ENCODE measurements at places on chromosomes 5 and 9. TPM values are rescaled to one million over a fixed set of nuclear protein-coding genes. Genes with fewer than 3 reads are reported as not detected.

- no peak for DNase-seq
Observed at GRCh38 chr9:125821078-125821477, 73.9 kb downstream of the PBX3 start.

GRCh38 chr9:107650995-107651394 is 161.4 kb upstream of the KLF4 start:
- DNase-seq: no peak

- DNase-seq: no peak
Observed at GRCh38 chr5:54638106-54638505, 120.5 kb downstream of the SNX18 start.

DNA sequence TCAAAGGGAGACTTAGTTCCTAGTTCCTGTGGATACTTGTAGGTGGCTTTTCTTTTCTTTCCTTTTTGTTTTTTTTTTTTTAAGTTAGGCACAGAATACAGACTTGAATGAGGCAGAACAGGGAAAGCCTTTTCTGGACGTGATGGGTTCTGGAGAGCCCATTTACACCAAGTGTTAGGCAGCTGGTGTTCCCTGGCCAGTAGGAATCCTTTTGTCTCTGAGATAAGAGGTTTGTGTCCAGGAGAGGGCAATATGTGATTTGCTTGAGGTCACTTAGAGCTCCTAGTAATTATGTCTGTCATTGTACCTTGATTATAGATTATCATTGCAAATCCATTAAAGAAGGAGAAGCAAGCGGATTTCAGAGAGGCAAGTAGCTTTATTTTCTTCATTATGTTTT is 9.1 kb downstream of the MEGF10 start:
- no peak for DNase-seq

- DNase-seq: peak; percentile 86
Observed at GRCh38 chr5:150904479-150905311, at the start of gene ZNF300. Gene ZNF300, minus strand, starts transcription at chr5:150904980. Its CDS starts 1,825 bp downstream, at chr5:150903155.

- no peak for DNase-seq
Observed at GRCh38 chr9:84821431-84821830, 151.9 kb downstream of the NTRK2 start.

DNA sequence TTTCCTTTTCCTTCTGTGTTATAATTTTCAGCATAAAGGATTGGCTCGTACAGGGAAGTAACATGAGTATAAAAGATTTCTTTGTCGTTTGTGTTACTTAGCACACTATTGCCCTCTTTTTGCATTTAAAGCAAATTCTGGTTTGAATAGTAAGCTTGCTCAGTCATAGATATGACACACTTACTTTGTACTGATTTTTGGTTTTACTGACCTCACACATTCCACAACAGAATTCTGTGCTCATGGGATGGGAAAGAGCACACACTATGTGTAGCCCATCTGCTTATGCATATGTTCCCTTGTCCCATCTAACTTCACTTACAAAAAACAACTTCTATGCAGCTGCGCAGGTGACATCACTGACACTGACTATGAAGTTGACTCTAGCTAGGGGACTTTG is 111.9 kb upstream of the MTAP start:
- DNase-seq: no peak

- no peak for DNase-seq
Observed at GRCh38 chr5:98101131-98101530, 672.3 kb upstream of the RGMB start.

DNA sequence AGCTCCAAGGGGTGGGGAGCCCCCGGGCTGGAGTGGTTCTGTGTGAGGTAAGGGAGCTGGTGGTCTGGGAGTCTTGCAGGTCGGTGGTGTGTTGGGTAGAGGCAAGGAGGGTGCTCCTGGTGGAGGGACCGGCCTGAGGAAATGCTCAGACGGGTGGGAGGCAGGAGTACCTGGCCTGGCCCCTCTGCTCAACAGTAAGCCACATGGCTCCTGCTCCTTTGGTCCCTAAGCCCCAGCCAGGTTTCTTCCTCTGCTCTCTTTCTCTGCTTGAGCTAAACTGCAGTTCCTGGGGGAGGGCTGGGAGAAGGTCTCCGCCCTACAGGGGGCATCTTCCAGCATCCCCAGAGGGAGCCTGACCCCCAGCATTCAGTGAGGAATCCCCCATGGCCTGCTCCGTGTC is 17.2 kb downstream of the TSPAN17 start:
- DNase-seq: no peak

GRCh38 chr5:22549876-22550671 is 303.1 kb downstream of the CDH12 start:
- no peak for DNase-seq

GRCh38 chr9:96031916-96032534 is 156.5 kb downstream of the ERCC6L2 start:
- no peak for DNase-seq

DNA sequence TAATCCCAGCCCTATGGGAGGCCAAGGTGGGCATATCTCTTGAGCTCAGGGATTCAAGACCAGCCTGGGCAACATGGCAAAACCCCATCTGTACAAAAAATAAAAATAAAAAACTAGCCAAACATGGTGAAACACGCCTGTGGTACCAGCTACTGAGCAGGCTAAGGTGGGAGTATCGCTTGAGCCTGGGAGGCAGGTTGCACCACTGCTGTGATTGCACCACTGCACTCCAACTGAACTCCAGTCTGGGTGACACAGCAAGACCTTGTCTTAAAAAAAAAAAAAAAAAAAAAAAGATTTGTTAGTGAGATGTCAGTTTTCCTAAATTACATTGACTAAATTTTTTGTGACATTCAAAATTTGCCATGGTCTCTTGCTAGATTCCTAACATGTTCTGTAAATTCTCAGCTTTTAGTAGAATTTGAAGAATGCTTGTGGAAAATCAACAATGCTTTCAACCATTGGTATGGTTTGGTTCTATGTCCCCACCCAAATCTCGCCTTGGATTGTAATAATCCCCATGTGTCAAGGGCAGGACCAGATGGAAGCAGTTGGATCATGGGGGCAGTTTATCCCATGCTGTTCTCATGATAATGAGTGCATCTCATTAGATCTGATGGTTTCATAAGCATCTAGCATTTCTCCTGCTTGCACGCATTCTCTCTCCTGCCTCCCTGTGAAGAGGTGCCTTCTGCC is 236.1 kb downstream of the ARRDC3 start:
- no peak for DNase-seq

GRCh38 chr5:156879665-156880285 is 29.7 kb downstream of the PPP1R2B start:
- DNase-seq: no peak

DNA sequence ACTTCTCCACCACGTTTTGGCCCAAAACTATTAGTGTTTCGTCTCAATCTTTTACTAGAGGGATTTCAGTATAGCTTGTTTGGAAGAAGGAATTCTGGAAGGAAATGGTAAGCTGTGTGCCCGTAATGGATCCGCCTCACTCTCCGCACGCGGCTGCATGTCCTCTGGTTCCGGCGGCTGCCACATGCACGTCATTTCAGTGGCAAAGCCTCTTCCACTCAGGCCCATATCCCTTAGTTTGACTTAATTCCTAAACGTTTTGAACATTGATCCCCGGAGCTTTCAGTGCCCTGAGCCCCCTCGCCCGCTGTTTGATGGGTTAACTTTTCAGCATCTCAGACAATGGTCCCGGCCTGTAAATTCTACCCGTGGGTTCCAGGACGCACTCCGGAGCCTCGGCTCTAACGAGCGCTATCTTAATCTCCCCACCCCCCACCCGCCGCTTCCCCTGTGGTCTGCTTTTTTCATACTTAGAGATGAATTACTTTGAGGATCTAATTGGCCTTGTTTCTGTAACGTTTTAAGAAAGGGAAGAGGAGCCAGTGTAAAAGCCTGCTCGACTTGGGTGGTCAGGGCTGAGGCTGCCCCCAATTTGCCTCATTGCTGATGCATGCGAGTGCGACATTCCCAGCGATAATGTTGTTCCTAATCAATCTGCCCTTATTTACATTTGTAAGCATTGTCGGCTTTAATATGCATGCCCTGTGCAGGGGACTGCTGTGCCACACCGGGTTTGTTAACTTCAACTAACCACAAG is 4.6 kb downstream of the PTCH1 start:
- DNase-seq: peak; percentile 35

GRCh38 chr5:55231919-55232270 is 1.5 kb downstream of the CCNO start:
- DNase-seq: no peak

The NR5A1 gene
- not detected for total RNA-seq

The OLFM1 gene
- total RNA-seq: 12.5 TPM

The SLC6A7 gene
- total RNA-seq: not detected
